ENCODE measurements at places on chromosomes 4 and X. TPM values are rescaled to one million over a fixed set of nuclear protein-coding genes. Genes with fewer than 3 reads are reported as not detected.

- peak; percentile 3 for DNase-seq
These were observed 157.2 kb downstream of the CFAP299 start for GRCh38 chr4:80492761-80493160.

- no peak for DNase-seq
These were observed 2.3 kb downstream of the TBL1X start for GRCh38 chrX:9467146-9467545.

DNA sequence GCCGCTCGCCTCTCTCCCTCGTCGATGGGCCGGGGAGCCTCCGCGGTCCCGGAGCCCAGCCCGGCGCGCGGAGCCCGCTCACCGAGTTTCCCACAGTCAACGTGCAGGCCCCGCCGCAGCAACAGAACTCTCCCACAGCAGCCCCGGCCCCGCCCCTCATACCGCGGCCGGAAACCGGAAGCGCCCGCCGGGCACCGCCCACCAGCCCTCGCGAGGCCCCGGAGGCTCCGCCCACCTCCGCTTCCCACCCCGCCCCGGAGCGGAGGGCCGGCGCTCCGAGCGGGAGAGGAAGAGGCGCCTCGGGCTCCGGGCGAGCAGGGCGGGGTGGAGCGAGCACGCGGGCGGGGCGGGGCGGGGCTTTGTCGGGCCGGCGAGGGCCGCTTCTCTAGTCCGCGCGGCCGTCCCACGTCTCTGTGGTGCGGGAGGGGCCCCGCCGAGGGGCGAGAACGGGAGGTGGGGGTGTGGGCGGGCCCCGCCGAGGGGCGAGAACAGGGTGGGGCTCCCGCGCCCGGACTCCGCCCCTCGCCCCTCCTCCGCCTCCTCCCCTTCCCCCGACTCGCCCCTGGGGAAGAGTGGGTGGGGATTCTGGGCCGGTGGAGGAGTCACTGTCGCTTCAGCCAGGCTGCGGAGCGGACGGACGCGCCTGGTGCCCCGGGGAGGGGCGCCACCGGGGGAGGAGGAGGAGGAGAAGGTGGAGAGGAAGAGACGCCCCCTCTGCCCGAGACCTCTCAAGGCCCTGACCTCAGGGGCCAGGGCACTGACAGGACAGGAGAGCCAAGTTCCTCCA lies at the start of the genes ABCD1 and BCAP31:
Gene ABCD1 (plus strand): TSS at position 605 of the 787 bp plus-strand sequence. CDS start 411 bp downstream, outside the sequence.
Gene BCAP31 (minus strand): TSS at position 136 of the 787 bp plus-strand sequence. CDS start 1,143 bp downstream, outside the sequence.
- DNase-seq: peak; percentile 87

GRCh38 chrX:65241059-65241721 lies 264.9 kb upstream of the ZC4H2 start:
- no peak for DNase-seq

- no peak for DNase-seq
These were observed 89.3 kb downstream of the GPR143 start for GRCh38 chrX:9676306-9676705.

Gene GTPBP6
- 35.3 TPM for total RNA-seq

- no peak for DNase-seq
These were observed 27.4 kb upstream of the PJA1 start for GRCh38 chrX:69192603-69193002.

Gene HMX1
- total RNA-seq: 2.7 TPM

GRCh38 chr4:122689972-122690371 lies 42.5 kb upstream of the BBS12 start:
- no peak for DNase-seq

DNA sequence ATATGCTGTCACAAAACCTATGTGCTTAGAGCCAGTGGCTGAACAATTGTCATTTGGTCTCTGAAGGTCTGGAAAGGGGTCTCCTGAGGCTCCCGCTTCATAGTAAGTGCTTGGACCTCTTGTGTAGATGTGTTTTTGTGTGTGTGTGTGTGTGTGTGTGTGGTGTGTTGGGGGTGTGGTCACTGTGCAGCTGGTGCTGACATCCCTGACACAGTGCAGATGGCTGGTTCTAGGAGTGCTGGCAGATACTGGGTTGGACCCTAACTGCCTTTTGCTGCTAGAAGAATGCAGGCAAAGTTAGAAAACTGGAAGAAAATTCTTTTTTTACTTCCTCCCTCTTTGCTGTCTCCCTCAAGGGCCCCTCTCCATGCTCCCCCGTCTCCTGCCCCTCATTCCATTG lies 1872.6 kb downstream of the ARAP2 start:
- DNase-seq: no peak

DNA sequence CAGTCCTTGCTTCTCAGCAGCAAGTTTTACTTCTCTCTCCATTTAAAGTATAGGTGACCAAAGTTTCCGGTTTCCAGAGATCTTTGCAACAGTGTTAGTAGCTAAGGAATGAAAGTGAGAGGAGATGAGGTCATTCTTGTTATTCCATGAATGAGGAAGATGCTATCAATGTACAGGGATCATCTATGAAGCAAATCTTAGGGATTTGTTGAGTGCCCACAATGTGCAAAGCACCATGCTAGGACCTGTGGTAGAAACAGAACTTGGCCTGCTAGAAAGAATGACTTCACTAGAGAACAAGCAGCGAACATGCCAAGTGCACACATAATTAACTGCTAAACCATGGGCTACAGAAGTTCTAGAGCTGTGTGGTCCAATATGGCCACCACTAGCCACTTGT lies 112.5 kb downstream of the MID1 start:
- peak; percentile 1 for DNase-seq

GRCh38 chr4:174928575-174929253 lies 10.6 kb downstream of the ADAM29 start:
- DNase-seq: no peak

- no peak for DNase-seq
These were observed 129.6 kb upstream of the INTU start for GRCh38 chr4:127503111-127503510.

GRCh38 chr4:74583757-74584156 lies 138.8 kb downstream of the AREG start:
- no peak for DNase-seq

DNA sequence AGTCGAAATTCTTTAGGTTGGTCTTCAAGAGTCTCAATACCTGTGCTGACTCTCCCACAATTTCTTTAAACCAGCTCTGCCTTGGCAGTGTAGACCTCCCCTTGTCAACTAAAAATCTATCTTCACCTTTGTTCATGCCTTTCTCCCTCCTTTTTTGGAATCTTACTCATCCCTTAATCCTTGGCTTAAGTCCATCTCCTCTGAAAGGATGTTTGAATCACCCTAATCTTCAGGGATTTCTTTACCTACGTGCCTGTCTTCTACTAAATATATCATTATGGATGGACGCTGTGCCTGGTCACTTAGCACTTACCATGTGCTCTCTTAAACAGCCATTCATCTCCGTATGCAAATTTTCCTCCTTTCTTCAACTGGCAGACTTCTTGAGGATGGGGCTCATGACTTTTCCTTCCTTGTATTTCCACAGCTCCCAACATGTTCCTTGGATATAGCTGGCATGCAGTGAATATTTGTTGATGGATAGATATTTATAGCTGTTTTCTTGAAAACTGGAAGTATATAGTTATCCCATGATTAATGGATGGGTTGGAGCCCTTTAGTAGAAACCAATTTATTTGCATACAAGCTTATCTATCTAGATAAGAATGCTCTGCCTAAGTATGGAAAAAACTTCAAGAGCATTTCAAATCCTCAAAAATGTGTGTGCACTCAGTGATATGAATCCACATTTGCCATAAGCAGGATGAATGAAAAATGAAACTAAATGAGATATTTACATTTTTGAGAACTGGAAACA lies 166.6 kb downstream of the SPRY1 start:
- peak; percentile 2 for DNase-seq

DNA sequence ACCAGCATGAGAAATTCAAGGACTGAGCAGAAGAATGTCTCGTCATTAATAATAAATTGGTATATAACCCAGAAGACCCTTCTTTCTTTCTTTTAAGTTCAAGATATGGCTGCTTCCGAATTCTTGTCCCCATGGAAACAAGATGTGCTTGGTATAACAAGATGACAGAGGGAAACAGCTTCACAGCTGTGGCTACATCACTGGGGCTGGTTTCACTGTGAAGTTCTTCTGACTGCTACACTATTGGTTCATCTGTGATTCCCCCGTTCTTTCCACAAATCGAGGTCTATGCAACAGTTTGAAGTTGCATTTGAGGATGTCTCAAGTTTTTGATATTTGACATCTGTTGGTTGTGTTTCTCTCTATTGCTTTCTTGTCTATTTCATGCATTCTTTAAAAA lies 12.3 kb upstream of the DTHD1 start:
- DNase-seq: no peak

- DNase-seq: no peak
These were observed 9.6 kb downstream of the YY2 start for GRCh38 chrX:21865436-21865835.

Gene SETD7
- total RNA-seq: 18.2 TPM

DNA sequence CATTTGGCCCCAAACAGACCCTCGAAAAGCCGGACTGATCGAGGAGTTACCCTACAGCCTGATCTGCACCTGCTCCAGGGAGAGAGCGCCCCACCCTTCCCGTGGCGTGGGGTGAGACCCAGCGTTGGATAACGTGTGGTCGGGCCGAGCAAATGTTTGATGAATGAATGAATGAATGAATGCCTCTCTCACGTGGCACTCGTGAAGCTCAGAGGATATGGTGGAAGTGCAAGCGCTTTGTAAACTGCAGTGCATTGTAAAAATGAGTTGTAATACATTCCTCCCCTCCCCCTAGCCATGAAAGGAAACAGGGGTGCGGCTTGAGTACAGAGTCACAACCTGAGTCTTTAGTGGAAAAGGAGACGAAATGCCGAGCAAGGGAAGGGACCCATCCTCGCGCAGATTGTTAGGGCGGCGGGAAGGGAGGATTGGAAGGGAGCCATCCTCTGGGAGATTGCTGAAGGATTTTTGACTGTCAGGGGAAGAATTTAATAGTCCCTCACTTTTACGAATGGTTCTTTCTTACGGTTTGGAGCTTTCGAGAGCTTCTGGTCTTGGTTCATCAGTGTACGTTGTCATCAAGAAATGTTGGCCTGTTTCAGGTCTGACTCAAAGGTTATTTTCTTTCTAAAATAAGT lies 772 bp upstream of the FBXW7 start:
- DNase-seq: no peak

DNA sequence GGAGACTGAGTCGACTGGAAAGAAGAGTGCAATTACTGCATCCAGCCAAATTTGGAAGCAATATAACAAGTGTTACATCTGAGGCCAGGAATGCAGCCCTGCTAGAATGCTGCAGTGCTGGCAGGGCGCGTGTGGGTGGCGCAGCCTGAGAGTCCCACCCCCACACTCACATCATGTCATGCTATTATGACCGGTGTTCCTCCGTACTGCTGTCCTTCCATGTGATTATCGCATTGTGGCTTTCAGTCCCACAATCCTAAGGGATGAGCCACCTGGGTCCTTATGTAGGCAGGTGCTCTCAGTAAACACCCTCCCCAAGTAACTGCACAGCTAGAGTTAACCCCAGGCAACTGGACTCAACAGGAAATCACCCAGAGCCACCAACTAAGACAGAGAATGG lies 122.6 kb upstream of the CPEB2 start:
- no peak for DNase-seq

GRCh38 chr4:146814750-146815149 lies 130.9 kb downstream of the TTC29 start:
- no peak for DNase-seq

Gene IBSP
- total RNA-seq: not detected

- DNase-seq: no peak
These were observed 4.5 kb downstream of the GTPBP6 start for GRCh38 chrX:314049-314448.

Gene RHOXF1
- total RNA-seq: not detected

- DNase-seq: no peak
These were observed 235.2 kb upstream of the HDX start for GRCh38 chrX:84737471-84737871.

Gene KCND1
- total RNA-seq: 0.46 TPM

Gene BLTP1
- total RNA-seq: 8.1 TPM

Gene TCP11X2
- total RNA-seq: not detected

DNA sequence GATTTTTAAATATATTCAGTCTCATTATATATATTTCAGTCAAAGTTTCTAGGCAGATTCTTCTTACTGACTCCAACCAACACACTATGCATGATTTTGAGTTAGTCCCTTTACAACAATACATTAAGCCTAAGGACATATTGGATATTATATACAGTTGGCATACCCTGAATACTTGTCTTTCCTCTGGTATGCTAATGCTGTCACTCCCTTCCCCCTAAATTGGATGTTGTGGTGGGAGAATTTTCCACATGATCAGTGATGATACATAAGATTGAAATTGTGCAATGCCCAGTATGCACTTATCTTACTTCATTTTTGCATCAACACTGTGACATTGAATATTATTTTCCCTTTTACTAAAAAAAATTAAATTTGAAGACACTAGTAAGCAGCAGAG lies 935.2 kb downstream of the PCDH7 start:
- DNase-seq: no peak

Measured in Daoy (cell line).